ENCODE measurements at places on chromosomes 4 and X.

DNA sequence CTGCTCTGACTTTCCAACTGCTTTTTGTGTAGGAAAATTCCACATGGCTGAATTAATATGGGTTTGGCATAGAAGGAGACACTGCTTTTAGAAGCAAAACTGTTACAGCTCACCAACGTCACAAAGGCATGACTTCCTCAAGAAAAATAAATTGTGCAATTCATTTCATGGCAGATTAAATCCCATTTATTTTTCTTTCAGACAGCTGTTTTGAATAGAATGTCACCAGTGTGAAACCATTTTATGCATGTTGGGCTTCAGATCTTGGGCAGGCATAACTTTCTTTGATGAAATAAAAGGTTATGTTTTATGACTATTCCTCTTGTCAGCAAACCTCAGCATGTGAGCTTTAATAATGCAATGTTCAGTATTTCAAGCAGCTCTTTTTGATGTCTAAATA is 542.8 kb downstream of the GALNTL6 start:
- DNase-seq = no peak

GRCh38 chr4:150381036-150381435 is 200.9 kb upstream of the MAB21L2 start:
- no peak for DNase-seq

DNA sequence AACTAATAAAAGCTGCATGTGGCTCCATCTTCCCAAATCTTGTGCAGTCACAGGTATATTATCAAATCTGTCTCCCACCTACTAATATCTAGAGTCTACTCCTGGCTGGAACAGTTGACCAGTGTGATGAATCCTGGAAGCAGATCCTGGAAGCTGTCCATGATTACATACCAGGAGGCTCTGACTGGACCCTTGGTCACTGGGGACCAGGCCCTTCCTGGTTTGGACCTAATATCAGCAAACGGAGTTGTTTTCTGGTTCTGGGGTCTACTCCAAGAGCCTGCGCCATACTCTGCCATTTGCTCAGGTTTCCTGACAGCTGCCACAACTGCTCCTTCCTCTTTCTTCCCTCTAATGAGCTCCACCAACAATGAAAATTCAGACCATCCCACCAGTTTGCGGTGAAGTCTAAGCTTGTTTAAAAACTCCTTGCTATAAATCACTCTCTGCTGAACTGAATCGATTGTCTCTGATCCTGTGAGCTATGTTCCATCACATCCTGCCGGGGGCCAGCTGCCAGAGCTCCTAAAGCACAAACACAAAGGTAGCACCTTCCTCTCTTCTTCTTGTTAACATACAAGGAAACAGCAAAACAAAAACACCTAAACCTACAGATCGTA is 114.2 kb downstream of the PALLD start:
- DNase-seq = no peak

GRCh38 chr4:106011387-106011786 is 116.1 kb downstream of the NPNT start:
- DNase-seq = no peak

- peak; percentile 24 for DNase-seq
These were observed 147.7 kb downstream of the SH3KBP1 start for GRCh38 chrX:19739683-19740082.

GRCh38 chrX:7606039-7606652 is 236.8 kb upstream of the VCX start:
- no peak for DNase-seq

GRCh38 chrX:66051980-66052379 is 12.1 kb upstream of the VSIG4 start:
- no peak for DNase-seq

DNA sequence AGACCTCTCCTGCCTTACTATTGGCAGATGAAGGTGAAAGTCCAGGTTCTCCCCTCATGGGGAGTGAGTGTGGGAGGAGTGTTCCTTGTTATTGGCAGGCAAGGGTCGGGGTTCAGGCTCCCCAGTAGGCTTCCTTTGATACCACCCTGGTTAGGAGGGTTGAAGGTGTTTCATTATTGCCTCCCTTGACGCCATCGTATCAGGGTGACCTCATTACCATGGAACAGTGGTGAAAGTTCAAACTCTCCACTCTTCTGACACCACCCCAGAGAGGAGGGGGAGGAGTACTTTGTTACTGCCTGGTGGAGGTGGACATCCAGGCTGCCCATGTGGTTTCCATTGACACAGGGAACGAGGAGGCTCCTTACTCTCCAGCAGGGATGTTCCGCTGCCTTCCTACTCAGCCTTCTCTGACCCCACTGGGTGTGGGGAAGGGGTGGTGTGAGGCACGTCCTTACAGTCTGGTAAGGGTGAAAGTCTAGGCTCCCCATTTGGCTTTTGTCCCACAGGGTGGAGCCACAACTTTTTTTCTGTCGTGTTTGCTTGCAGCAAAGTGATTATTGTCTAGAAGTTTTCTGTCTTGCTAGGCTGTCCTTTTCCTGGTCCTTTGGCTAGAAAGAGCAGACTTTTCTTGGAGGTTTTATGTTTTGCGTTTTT is 37.2 kb upstream of the USP9X start:
- no peak for DNase-seq

GRCh38 chr4:169823685-169824084 is 65.9 kb upstream of the HPF1 start:
- DNase-seq = no peak

Measured in putamen (tissue), 1 donor.